ENCODE measurements at places on chromosomes 5 and 9.

- no peak for DNase-seq
These were observed 120.3 kb upstream of the BASP1 start for GRCh38 chr5:17096952-17097695.

GRCh38 chr5:88094403-88094802, 174.2 kb downstream of the TMEM161B start:
- no peak for DNase-seq

DNA sequence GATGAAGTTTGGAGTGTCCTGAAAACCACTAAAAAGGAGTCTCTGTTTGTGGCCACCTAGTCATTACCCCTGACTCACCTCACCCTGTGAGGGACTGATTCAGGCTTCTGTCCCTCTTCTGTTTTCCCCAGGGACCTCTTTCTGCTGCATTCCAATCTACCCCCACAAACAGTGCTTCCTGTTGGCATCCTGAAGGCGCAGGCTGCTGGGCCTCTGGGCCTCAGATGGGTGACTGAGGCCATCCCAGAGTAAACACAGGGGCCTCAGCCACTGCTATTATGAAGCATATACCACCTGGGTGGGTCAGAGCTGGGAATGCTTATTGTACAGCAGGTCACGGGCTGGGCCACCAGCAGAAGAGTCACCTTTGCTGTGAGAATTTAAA, 20.0 kb downstream of the MORN5 start:
- DNase-seq, result no peak

DNA sequence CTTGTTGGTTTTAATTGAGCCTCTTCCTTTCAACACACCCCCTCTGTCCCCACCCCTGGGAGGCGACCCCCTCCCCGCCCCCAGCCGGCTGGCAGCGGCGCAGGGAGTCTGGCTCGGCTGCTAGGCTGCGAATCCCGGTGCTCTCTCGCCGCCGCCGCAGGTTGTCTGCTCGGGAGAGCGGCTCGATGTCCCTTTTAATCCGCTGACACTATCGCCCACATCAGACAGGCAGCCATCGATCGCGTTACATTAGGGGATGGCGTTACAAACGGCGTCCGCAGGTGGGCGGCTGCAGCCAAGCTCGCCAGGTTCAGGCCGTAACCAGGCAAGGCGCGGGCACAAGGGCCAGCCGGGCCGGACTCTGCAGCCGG, 1.3 kb downstream of the NR2F1-AS1 start:
- no peak for DNase-seq

- no peak for DNase-seq
These were observed 35.6 kb downstream of the PLAC8L1 start for GRCh38 chr5:146069780-146070099.

GRCh38 chr9:115006660-115007059, 76.3 kb upstream of the TNFSF8 start:
- DNase-seq, result peak; percentile 24

- no peak for DNase-seq
These were observed 217.5 kb upstream of the S1PR3 start for GRCh38 chr9:88773627-88774244.

GRCh38 chr5:123520677-123521247, 8.8 kb downstream of the CSNK1G3 start:
- DNase-seq, result no peak

DNA sequence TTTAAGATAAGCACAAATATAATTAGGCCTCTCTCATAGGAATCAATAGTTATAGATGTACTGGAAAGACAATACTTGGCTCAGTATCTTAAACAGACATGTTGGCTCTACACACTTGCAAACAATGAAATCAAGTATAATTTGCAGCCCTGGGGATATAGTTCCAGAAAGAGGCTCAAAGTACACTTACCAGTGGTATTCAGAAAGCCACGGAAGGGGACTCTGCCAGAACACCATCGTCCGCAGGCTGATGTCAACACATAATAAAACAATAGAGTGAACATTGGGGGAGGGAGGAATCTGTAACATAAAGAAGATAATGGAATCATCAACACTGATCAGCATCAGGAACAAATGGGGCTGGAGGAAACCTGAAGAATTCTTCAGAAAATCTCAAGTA, 31.2 kb upstream of the EBF1 start:
- DNase-seq, result no peak

DNA sequence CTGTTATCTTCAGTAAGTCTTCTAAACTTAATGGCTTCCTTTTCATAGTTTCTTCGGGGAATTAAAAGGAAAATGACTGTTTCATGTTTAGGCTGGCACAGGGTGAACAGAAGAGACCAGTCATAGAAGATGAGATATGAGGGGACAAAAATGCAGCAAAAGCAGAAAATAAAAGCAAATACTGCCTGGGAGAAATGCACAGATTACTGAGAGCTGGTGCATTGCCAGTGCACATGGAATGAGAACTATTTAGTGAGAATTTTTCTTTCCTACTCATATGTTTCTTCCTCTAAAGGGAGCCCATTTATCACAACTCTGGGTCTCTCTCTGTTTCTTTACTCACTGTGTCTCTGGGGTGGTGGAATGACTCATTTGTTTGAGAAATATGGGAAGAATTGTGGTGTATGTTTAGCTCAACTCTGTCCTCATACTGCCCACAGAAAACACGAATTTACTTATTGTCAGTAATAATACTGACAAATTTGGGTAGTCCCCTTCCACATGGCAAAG, 25.9 kb upstream of the ANKRD55 start:
- no peak for DNase-seq

- DNase-seq, result no peak
These were observed 122.4 kb downstream of the TRIO start for GRCh38 chr5:14265570-14265969.

- DNase-seq, result no peak
These were observed 23.8 kb downstream of the CAMSAP1 start for GRCh38 chr9:135883410-135884089.

DNA sequence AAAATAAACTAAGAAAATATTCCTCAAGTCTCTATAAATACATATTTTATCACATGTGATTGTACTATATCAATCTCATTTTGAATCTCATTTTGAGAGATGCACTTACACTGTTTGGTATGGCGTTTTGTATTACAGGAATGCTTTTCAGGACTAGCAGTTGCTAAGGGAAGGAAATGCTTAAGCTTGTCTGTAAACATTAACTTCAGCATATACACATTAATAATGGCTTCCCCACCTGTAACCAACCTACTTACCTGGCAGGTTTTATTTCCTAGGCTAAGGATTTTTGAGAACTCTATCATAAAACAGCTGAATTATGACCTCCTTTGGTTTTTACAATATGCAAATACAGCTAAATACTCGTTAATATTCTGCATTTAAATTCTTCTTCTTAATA, 141.0 kb upstream of the GRHPR start:
- DNase-seq, result no peak

GRCh38 chr5:6750142-6750840, 37.1 kb downstream of the TENT4A start:
- no peak for DNase-seq

DNA sequence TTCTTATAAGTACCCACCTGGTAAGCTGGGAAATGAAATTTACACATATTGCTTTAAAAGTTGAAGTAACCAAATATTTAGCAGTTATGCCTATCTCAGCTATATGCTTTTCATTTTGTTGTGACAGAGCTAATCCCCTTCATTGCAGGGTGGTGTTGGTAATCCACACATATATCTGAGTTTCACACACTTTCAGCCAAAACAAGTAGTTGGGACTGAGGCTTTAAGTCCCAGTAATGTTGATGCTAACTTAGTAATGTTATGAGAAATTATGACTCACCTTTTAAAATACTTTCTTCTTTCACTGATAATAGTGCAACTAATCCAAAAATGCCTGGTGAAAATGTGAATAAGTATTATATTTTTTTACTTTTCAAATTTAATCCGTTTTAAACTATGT, 19.2 kb upstream of the RICTOR start:
- no peak for DNase-seq

- DNase-seq, result no peak
These were observed 133.9 kb downstream of the GRIA1 start for GRCh38 chr5:153624451-153624765.

- DNase-seq, result no peak
These were observed 140.1 kb upstream of the PALM2AKAP2 start for GRCh38 chr9:109639674-109640579.

DNA sequence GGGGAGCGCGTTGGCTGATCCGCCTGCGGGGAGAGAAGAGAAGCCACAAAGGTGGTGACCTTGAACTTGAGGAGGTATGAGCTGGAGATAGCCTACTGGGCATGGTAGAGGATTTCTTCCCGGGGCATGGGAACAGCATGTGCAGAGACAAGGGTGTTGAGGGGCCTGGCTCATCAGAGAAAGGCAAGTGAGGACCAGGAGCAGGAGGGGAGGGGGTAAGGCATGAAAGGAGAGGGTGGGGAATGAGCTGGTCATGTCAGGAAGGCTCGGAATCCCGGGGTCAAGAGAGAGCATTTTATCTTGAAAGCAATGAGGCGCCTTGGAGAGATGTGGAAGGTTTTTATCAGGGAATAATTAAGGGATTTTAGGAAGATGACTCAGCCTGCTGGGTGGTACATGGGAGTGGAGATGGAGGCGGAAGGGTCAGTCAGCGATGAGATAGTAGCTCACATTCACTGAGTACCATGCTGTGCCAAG, 121.1 kb downstream of the LHX2 start:
- DNase-seq, result no peak

DNA sequence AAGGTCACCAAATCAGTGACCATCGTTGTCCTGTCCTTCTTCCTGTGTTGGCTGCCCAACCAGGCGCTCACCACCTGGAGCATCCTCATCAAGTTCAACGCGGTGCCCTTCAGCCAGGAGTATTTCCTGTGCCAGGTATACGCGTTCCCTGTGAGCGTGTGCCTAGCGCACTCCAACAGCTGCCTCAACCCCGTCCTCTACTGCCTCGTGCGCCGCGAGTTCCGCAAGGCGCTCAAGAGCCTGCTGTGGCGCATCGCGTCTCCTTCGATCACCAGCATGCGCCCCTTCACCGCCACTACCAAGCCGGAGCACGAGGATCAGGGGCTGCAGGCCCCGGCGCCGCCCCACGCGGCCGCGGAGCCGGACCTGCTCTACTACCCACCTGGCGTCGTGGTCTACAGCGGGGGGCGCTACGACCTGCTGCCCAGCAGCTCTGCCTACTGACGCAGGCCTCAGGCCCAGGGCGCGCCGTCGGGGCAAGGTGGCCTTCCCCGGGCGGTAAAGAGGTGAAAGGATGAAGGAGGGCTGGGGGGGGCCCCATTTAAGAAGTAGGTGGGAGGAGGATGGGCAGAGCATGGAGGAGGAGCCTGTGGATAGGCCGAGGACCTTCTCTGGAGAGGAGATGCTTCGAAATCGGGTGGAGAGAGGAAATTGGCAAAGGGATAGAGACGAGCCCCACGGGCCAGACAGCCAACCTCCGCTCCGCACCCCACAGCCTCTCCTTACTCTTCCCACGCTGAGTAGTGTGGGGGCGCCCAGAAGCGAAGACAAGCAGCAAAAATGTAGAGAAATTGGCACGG, 1.7 kb downstream of the RXFP3 start:
- DNase-seq, result no peak

GRCh38 chr9:126723807-126724172, 81.0 kb upstream of the ZBTB43 start:
- no peak for DNase-seq

DNA sequence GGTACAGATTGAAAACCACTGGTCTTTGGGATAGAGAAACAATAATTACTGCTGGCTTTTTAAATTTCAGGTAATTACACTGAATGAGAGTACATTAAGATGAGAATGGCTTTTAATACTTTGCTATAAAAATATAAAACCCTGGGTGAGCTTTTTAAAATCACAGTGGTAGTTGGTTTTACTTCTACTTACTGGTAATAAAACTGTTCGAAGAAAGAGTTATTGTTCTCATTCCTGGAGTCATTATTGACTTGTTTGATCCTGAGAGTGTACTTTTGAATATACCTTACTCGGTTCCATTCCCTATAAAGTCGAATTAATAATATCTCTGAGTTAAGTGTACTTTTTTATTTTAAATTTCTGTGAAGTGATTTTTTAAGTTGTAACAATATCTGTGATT, 21.5 kb downstream of the MELK start:
- no peak for DNase-seq

GRCh38 chr9:108412755-108413154, 443.0 kb downstream of the ACTL7B start:
- DNase-seq, result no peak
